Activated CD4-positive, alpha-beta T cell treated with anti-CD3 and anti-CD28 coated beads for 24 hours (primary cell): ENCODE measurements at places on chromosomes 1 and 21.

- no peak for DNase-seq
Observed at GRCh38 chr21:33360281-33360680, 35.5 kb downstream of the IFNAR1 start.

DNA sequence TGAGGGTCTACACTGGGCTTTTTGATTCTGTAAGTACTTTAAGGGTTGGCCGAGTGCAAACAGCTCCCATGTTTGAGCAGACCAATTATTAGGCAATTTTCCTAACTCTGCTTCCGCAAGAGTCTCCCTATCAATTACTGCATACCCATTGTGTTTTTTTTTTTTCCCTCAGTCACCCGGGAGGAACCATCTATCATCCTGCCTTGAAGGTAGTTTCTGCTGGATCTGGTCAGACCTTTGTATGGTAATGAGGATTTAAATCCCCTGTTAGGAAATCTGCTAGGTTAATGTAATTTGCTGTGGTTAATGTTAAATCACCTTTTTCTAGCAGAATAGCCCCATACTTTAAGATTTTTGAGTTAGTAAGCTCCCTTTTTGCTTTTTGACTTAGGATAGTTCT, 40.8 kb upstream of the WARS2 start:
- DNase-seq: no peak

DNA sequence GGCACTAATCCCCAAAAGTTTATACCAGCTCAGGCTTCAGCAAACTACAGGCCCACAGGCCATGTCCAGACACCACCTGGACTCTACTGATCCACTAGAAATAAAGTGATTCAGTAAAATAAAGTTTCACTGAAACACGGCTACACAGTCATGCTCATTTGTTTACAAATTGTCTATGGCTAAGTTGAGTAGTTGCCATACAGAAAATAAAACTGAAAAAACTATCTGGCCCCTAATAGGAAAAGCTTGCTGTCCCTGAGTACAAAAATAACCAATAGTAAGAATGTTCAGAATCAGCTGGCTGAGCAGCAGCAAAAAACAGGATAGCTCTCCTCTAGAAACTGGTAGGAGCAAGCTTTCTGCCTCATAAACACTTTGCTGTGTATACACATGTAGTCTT, 221.5 kb downstream of the RERE start:
- DNase-seq: no peak

DNA sequence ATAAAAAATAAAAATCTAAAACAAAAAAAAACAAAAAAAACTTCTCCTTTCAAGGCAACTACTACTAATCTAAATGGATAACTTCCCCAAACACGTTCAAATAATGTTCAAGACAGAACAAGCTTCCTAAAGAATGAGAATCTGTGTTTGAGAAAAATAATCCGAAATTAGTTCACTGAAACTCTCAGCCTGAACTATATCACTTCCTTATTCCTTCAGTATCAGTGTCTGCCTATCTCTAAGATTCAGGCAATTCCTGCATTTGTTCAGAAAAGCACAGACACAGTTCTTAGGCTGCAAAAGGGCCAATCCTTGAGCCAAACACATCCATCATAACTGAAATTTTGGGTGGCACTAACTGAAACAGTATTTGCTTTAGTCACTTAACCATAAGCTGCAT, 22.4 kb downstream of the DSTYK start:
- no peak for DNase-seq

DNA sequence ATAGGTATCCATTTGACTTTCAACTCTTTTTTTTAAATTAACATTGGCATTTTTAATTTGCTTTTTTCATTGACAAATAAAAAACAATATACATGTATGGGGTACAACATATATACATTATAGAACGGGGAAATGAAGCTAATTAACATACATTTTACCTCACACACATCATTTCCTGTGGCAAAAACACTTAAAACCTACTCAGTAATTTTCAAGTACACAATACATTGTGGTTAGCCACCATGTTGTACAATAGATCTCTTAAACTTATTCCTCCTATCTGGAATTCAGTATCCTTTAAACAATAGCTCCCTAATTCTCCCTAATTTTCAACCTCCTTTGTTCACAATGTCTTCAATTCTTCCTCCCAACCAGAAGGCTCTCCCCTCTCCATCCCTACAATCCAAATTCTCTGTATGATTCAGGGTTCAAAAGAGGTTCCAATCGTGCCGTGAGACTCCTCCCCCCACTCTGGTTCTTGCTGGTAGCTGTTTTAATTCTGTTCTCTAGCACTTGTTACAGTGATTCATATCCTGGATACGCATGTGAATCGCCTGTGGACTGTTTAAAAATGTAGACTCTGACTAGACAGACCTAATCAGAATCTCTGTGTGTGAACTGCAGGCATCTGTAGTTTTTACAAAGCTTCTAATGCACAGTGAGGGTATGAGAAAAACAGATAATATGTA, 87.6 kb upstream of the DUSP10 start:
- DNase-seq: peak; percentile 36

GRCh38 chr1:245052258-245052657, 102.5 kb upstream of the KIF26B start:
- no peak for DNase-seq

GRCh38 chr1:108749081-108749480, 2.6 kb downstream of the STXBP3 start:
- DNase-seq: no peak

DNA sequence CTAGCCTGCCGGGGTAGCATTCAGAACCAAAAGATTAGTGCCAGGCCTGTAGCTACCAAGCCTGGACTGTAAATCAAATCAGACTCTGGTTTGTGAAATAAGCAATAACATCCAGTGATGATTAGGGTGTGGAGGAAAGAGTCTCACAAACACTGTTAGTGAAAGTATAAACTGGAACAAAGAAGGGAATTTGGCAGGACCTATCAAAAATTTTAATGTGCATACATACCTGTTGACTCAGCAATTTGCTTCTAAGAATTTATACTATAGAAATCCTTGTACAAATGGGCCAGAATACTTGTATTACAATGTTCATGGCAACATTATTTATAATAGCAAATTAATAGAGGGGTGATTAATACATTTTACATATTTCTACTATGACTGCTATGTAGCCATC, 109.8 kb upstream of the WARS2 start:
- DNase-seq: no peak

- no peak for DNase-seq
Observed at GRCh38 chr1:172414331-172414730, 6.2 kb upstream of the C1orf105 start.

DNA sequence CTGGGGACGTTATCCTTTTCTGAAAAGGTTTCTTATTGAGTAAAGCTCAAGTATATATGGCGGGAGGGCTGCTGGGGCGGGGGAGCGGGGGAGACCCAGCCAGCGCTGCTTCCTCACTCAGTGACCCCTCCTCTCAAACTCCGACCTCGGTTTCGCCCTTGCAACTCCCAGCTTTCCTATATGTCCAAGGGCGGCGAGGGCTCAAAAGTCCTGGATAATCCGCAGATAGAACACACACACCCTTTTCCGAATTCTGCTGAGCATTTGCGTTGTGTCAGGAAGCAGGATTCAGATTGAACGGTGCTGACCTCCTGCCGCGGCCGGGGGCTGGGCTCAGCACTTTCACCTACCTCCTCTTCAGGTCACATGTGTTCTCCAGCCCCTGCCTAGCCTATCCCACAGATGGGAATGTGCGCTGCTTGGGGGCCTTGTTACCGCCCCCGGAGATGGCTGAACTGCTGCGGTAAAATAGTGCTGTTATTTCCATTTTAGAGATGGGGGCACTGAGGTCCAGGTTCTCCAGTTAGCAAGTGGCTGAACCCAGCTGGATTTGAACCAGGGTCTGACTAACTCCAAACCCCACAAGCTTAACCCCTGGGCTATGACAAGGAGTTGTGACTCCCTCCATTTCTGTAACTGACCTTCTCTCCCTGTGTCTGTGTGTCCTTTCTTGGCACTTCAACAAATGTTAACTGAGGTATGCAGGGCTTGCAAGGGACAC, 795 bp upstream of the AHDC1 start:
- DNase-seq: no peak

GRCh38 chr1:180971273-180971997, 51.2 kb downstream of the STX6 start:
- no peak for DNase-seq

- DNase-seq: no peak
Observed at GRCh38 chr1:66580081-66580480, 46.1 kb downstream of the SGIP1 start.

- no peak for DNase-seq
Observed at GRCh38 chr1:164598719-164599118, 39.7 kb downstream of the PBX1 start.

DNA sequence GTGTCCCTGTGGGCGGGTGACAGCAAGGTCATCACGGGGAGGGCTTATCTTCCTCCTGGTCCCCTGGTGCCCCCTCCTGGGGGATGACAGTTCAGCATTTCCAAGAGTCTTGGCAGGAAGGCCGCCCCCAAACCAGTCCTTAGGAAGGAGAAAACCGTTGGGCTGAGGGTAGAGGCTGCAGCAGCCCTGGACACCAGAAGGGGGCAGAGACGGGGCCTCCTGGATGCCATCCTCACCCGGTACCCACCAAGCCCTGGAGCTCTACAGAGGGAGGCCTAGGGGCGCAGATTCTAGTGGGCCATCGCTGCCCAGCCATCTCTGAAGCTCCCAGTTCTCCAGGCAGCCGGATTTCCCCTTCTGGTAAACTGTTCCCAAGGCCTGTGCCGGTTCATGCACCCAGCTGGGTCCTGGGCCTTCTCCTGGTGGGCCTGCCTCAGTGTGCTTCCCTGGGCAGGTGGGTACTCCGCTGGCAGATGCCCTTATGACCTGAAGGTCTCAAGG, 14.8 kb upstream of the ZNF669 start:
- DNase-seq: no peak

- no peak for DNase-seq
Observed at GRCh38 chr1:206961668-206962067, 8.6 kb downstream of the FCAMR start.

GRCh38 chr1:67559222-67559700, 125.7 kb upstream of the GADD45A start:
- no peak for DNase-seq

- DNase-seq: no peak
Observed at GRCh38 chr1:220755309-220755708, 7.2 kb downstream of the MTARC2 start.

DNA sequence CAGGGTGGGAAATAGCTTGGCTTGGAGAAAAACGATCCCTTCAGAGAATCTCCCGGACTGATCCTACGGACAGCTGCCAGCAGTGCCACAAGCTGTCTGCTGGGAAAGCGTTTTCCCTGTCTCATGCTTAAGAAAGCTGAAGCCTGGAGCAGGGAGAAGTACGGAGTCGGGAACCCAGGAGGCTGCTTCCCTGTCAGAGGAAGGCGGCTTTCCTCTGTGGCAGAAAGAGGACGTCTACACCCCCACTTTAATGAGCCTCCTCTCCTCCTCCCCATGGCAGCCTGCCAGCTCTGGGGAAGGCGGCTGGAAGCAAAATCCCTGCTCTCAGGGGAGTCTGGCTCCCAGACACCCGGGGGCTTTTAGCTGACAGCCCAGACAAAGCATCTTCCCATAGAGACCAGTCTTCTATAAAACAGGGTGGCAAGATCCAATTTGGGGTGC, 7.3 kb downstream of the KIF21B start:
- no peak for DNase-seq

DNA sequence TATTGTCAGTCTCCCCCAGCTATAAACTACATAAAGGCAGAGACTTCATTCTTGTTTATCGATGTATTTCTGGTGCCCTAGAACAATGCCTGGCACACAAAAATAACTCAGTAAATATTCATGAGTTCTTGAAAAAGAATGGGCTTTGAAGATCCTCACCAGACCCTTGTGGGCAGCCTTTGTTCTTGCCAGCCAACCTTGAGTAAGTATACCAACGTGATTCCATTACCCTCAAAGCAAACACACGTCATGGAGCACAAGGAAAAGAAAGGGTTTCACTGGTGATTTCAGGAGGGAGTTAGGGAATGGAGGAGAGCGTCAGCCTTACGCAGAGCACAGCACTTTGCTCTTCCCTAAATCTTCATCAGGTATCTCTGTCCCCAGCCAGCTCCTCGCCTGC, 29.4 kb downstream of the NMNAT2 start:
- DNase-seq: no peak

DNA sequence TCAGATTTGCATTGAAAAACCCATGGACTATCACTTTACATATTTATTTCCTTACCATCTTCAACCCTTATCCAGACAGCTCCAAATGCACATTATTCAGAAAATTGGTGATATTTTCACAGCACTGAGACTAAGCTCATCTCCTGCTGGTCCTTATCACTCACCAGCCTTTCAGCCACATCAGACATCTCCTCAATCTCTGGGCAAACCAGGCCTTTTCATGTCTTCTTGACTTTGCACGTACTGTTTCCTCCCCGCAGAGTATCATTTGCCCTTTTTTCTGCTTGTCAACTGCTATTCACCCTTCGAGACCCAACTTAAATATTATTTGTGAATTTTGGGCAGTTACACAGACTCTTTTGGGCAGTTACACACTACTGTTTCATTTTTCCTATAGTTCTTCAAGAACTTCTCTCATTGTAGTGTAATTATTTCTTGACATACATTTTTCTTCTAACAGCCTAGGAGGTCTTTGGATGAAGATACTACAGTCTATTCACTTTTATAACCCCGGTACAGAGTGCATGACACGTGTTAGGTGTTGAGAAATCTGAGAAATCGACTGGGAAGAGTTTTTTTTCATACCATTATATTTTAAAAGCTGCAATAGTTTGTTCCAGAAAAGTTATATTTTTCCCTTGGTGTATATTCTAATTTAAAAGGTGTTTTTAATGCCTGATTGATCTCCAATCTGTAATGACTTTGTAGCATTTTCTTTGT, 98.0 kb downstream of the FGGY start:
- no peak for DNase-seq
